ENCODE measurements at places on chromosomes 12 and 14.

DNA sequence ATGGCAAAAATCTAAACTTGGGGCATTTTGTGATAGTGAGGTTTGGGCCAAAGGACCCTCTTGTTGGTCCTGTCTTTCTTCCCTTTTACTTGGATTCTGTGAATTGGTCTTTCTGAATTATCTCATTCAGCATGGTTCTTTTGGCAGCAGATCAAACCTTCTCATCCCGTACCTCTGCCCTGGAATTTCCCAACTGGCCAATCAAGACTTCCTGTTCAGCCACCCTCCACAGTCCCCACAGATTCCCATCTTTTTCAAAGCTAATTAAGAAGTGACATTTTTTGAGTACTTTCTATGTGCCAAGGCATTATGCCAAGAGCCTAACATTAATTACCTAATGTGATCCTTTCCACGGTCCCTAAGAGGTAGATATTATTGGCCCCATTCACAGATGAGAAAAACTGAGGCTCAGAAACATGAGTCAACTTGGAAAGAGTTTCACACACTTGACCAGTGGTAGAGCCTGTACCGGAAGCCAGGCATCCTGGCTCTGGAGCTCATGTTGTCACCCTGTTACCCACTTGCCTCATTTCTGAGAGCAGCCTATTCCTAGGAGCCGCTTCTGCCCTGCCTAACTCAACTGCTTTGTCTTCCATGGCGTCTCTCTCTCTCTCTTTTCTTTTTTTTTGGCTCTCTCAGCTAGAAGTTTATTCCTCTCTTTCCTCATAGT is 135.9 kb downstream of the C12orf75 start:
- DNase-seq: no peak

DNA sequence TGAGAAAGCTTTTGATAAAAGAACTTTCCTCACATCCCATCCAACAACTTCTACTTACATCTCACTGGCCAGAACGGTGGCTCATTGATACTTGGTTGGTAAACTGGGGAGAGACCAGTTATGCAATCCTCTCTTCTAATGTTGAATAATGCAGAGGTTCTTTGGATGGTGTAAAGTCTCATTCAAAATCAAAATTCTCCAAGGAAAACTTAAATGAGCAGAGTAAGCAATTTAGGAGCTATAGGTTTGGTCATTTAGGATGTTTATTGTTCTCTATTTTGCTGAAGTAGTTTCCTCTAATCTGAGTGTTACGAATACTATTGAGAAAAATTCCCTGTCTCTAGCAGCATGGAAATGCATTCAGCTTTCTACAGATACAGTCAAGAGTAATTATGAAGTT is 26.5 kb upstream of the STK38L start:
- DNase-seq: no peak

DNA sequence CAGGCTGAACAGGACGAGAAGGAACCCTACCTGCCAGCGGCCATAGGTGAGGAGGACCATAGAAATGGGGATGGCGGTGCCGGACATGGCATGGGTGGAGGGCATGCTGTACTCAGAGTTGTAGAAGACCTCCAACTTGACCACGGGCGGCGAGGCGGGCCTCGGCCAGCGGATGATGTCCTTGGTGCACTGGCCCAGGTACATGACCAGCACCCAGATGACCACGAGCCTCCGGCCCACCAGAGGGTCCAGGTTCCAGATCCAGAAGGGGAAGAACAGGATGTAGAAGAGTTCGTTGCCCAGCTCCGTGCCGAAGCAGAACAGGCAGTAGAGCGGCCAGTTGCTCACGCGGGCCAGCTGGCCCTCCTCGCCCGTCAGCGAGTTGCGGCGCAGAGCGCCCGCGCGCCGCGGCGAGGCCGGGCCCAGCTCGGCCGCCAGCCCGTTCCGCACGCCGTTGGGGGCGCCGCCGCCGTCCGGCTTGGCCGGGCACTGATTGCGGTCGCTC is 582 bp downstream of the SGPP1 start:
- no peak for DNase-seq

DNA sequence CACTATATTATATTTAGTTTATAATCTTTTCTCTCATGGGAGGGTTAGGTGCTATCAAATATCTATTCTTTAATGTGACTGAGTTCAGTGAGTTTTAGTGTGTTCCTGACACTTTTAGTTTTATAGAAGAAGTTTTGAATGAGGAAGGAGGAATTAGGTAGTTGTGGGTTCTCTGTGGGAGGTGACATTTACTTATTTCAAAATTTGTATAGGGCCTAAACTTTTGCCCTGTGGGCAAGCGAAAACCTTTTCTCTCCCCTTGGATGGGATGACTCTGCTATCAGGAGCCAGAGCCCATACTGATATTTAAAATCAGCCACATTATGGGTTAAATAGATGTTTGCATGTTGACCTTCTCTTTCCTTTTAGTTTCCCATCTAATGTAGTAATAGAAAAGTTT is 43.6 kb downstream of the SPATS2 start:
- DNase-seq: no peak

DNA sequence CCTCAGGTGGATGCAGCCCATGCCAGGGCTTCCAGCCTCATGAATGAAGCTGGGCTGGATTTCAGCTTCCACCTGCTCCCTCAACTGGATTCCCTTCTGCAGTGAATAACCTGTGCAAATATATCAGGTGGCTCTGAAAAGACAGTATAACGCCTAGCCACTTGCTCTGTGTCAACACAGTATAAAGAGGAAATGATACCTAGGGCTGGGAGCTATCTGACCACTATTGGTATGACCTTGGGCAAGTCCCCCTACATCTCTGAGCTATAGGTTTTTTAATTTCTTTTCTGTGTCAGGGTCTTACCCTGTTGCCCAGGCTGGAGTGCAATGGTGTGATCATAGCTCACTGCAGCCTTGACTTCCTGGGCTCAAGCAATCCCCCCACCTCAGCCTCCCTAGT is 19.8 kb downstream of the ISM2 start:
- no peak for DNase-seq

- DNase-seq: no peak
Measured at GRCh38 chr14:31269634-31270195, 62.1 kb upstream of the HECTD1 start.

- DNase-seq: no peak
Measured at GRCh38 chr14:89455412-89455811, 38.4 kb upstream of the FOXN3 start.

GRCh38 chr14:103520657-103521437 is 1.8 kb downstream of the CKB start:
- no peak for DNase-seq

DNA sequence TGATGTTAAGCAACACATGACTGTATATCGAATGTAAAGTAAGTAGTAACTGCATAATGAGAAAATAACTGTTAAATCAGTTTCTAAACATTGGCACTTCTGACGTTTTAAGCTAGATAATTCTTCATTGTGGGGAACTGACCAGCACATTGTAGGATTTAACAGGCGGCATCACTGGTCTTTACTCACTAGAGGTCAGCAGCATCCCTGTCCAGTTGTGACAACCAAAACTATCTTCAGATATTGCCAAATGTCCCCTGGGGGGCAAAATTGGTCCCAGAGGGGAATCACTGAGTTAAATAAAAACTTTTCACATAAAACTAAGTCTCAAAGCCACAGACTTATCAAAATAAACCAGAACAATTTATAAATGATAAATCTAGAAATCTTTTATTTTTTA is 65.3 kb downstream of the BLTP3B start:
- DNase-seq: no peak

- DNase-seq: no peak
Measured at GRCh38 chr12:65324056-65324455, 45.6 kb downstream of the MSRB3 start.

DNA sequence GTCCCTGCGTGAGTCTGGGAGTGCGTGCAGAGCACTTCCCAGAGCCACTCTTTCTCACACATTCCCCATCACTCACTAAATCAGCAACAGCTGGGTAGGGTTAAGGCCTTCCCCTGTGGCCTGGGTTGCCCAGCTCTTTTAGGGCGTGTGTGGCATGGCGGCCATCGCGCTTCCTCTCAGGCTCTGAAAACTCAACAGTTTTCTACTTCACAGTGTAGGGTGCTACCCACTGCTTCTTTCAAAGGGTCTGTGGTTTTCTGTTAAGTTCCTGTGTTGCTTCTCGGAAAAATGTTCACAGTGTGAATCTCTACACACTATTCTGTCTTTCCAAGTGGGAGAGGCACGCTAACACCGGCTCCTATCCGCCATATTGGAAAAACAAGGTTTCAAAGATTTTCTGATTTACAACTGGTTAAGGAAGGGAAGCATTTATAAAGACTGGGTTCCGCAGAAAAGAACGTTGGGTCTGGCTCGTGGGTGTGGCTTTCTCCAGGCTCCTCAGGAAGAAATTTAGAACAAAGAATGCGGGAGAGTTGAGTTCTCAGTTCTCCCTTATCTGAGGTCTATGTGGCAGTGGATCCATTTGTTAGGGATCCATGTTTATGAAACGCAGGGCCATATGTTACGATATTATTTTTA is 34.9 kb upstream of the AEBP2 start:
- no peak for DNase-seq

GRCh38 chr12:9763025-9763424 is 2.3 kb upstream of the CD69 start:
- no peak for DNase-seq

- DNase-seq: no peak
Measured at GRCh38 chr14:55458800-55459515, 18.5 kb upstream of the TBPL2 start.

GRCh38 chr12:120529641-120530417 is 871 bp upstream of the COQ5 start:
- DNase-seq: no peak

DNA sequence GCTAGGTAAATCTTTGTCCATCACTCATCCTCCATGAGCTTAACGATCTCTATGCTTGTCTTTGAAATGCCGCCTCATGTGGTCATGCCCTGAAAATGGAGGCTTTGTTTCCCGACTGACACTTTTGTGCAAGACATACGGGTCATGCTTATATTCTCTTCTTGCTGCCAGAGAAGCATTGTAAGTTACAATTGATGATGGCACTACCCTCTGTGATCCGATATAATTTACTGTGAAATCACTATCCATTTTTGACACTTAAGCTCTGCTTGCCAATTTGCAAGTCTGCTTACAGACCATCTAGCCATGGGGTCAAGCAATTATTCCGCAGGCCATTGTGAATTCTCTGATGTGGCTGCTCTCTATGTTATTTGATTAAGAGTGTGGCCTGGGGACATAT is 650.0 kb downstream of the FLRT2 start:
- no peak for DNase-seq

GRCh38 chr12:59699421-59700152 is 103.8 kb downstream of the SLC16A7 start:
- no peak for DNase-seq
